ENCODE measurements at places on chromosomes 3 and 15.

GRCh38 chr3:176920766-176921160 lies 276.5 kb downstream of the TBL1XR1 start:
- DNase-seq, result no peak

- DNase-seq, result peak; percentile 31
These were observed 2.9 kb upstream of the NME9 start for GRCh38 chr3:138332472-138333073.

GRCh38 chr15:36529296-36530011 lies 50.0 kb upstream of the CDIN1 start:
- DNase-seq, result no peak

- DNase-seq, result peak; percentile 34
These were observed 271.2 kb downstream of the RBMS3 start for GRCh38 chr3:29552051-29552450.

DNA sequence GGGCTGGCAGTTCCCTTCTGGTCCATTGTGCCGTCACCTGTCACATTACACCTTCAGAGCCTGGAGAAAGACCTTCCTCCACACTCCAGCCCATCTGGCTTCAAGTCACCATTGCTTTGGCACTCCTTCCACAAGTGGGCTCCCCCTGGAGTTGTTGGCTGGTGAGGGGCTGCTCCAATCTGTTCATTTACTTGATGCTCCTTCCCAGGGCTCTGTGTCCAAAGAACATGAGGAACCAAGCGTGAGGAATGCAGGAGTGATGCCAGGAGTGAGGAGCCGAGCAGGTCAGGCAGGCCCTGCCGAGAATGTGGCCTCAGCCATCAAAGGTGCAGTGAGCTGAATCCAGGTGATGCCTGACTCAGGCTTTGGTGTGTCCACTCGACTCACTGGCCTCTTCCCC lies 57.2 kb downstream of the OXNAD1 start:
- no peak for DNase-seq

DNA sequence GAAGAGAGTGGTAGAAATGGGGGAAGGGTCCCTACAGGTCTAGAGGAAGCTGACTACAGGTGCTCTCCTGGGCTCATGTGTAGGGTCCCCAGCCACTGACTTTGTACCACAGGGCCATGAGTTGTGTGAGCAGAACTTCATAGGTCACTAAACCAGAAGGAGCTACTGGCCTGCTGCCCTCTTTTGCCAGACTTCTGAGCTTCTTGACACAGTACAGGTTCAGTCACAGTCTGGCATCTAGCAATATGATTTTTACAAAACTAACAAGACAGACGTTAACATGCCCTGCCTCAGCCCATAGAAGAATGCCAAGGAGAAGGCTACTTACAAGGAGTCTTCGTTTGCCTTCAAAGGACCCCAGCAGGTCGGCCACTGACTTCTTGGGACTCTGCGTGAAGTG lies 3.2 kb downstream of the CCDC80 start:
- DNase-seq, result no peak

Data from fibroblast of upper back skin (primary cell).